ENCODE measurements at places on chromosomes 13 and 19.

GRCh38 chr19:10784257-10784656, 51.8 kb downstream of the TMED1 start:
- DNase-seq, result no peak

DNA sequence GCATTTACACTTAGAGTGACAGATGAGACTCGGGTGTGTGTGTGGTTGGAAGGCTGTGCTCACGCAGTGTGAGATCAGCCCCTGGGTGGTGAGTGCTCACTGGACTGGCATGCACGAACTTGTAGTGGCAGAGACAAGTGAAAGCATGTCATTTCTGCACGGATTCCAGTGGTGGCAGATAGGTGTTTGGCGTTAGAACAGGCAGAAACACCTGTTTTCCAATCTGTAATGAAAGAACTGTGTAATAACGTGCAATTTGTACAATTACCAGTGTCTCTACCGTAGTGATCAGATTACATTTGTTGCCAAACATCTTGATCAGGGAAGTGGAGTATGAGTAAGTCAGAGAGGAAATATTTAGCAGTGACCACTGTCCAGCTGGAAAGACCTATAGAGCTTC, 8.2 kb downstream of the LAMP1 start:
- no peak for DNase-seq

GRCh38 chr13:88235441-88235840, 564.3 kb downstream of the SLITRK5 start:
- DNase-seq, result no peak

- DNase-seq, result no peak
Measured at GRCh38 chr13:25192052-25192451, 20.0 kb upstream of the AMER2 start.

DNA sequence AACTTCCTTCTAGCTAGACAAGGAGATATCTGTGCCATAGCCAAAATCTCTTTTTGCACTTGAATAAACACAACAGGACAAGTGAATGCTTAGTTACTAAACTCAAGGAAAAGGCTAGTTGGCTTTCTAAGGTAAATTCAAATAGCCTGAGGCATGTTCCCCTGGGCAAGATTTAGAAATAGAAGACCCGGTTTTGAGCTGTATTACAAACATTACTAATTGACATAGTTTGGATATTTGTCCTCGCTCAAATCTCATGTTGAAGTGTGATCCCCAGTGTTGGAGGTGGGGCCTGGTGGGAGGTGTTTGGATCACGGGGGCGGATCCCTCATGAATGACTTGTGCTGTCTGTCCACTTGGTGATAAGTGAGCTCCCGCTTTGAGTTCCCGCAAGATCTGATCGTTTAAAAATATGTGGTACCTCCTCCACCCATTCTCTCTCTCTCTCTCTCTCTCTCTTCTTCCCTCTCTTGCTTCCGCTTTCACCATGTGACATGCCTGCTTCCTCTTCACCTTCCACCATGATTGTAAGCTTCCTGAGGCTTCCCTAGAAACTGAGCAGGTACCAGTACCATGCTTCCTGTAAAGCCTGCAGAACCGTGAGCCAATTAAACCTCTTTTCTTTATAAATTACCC, 3.9 kb upstream of the KBTBD6 start:
- DNase-seq, result no peak

Data from ovary (tissue), 10 donors.